Ovary (tissue), 10 donors: ENCODE measurements at places on chromosomes 11 and 22. TPM values are rescaled to one million over a fixed set of nuclear protein-coding genes. Genes with fewer than 3 reads are reported as not detected.

Gene CALCB
- total RNA-seq: not detected

- H3K27me3 ChIP-seq: no peaks in the 10 kb centered on the region
- no peak for DNase-seq
- no peak overlapping the region for H3K4me3 ChIP-seq
Observed at GRCh38 chr22:49792107-49792506, 35.6 kb downstream of the BRD1 start.

Gene SCT
- not detected for total RNA-seq

DNA sequence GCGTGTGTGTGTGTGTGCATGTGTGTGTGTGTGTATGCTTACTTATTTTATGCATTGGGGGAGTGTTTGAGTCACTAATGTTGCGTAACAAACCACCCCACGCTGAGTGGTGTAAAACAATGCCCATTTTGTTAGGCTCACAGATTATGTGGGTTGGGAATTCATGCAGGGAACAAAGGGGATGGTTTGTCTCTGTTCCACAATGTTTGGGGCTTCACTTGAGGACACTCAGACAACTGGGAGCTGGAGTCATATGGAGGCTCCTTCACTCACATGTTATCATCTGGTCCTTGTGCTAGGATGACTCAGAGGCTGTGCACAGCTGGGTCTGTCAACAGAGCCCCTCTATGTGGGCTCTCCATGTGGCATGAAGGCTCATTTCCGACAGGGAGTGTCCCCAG lies 51.3 kb upstream of the LARGE1 start:
- DNase-seq: no peak
- no peaks in the 10 kb centered on the region for H3K27me3 ChIP-seq
- no peak overlapping the region for H3K4me3 ChIP-seq
- no peak overlapping the region for H3K27ac ChIP-seq
- no peaks in the 10 kb centered on the region for H3K36me3 ChIP-seq
- no peaks in the 10 kb centered on the region for H3K4me1 ChIP-seq

GRCh38 chr11:107853070-107853469 lies 5.5 kb downstream of the SLC35F2 start:
- no peaks in the 10 kb centered on the region for H3K36me3 ChIP-seq
- no peaks in the 10 kb centered on the region for H3K27me3 ChIP-seq
- H3K4me1 ChIP-seq: peaks cover 1% of the 10 kb centered on the region
- H3K4me3 ChIP-seq: no peak overlapping the region
- DNase-seq: no peak

DNA sequence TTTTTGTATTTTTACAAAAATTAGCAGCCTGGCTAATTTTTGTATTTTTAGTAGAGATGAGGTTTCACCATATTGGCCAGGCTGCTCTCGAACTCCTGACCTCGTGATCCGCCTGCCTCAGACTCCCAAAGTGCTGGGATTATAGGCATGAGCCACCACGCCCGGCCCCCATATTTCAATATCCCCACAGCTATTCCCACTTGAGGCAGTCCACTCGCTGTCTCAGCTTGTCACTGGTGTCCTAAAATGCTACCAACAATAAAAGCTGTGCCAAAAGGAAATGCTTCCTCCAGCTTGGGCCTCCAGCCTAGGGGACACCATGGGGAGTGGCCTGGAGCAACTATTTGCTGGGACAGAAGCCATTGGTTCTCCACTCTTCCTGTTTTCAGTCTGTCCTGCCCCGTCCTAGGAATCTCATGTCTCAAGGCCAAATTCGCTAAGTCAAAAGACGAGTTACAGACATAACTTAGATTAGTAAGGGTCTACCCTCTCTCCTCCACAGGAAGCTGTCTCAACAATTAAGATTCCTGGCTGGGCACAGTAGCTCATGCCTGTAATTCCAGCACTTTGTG lies 7.3 kb upstream of the SPINDOC start:
- peaks cover 2% of the 10 kb centered on the region for H3K4me1 ChIP-seq
- DNase-seq: no peak
